GM12865 (cell line): ENCODE measurements at places on chromosomes 1 and 21.

DNA sequence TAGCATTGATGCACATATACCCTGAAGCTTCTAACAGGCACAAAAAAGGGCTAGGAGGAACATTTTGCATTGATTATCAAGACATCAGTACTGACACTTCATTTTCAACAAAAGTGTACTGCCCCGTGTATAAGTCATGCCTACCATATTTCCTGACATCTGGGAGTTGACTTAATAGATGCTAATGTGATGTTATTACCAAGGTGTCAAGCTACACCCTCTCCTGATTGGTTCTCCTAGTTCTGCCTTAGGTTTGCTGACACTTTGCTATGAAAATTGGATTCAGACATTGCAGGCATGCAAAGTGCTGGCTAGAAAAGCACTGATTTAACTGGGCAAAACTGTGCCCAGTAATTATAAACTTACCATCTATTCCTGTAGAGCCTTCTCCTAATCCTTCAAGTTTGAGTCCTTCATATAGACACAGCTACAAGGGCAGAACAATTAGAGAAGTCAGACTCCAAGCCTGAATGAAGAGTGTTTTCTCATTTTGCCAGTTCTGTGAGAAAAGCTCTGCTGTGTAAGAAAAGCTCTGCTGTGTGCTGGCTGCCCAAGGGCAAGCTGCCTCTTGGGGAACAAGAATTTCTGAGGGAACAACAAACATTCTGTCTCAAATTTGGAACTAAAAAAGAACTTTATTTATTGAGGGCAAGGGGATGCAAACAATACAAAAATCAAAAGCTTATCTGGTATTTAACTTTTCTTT is 11.2 kb downstream of the S100A10 start:
- no peak for DNase-seq

- DNase-seq: no peak
Measured at GRCh38 chr1:210685295-210685650, 356.6 kb downstream of the HHAT start.

- DNase-seq: no peak
Measured at GRCh38 chr1:58331156-58331555, 215.4 kb downstream of the OMA1 start.

DNA sequence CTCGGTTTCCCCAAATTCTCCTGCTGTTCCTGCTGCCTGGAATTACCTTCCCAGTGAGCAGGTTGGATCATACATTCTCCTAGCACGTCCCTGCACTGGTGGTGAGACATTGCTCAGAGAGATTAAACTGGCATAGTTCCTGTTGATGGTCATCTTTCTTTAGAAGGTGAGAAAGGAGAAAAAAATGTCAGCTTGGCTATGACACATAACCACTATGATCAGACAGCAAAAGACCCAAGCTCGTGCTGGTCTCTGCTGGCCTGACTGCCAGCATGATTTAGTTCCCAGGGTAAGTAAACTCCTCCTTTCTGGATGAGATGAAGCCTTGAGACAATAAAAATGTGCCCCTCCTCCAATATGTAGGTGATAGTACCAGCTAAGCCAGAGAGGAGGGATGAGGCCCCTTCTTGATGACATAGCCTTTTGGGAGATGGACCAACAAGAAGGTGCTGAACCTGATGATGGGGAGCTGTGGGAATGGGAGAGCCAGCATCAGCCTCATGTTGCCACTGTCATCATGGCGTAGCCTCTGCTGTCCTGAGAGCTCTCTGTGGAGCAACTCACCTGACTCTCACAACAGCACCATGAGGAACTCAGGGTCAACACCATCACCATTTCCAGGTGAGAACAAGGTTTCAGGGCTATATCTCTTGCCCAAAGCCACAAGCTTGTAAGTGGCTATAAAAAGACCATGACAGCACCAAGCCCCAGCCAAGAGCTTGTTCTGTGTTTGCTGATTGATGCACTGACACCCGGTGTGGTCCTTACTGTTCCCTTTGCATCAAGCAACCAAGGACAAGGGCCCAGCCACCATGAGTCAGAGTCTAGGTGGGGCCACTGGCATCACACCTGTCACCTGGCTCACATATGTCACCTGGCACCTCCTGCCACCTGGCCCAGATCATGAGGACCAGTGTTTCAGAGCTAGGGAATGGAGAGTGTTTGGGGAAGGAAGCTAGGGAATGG is 200.0 kb downstream of the MATN1 start:
- no peak for DNase-seq

GRCh38 chr1:59976194-59977074 is 49.9 kb upstream of the CYP2J2 start:
- DNase-seq: peak; percentile 45

- DNase-seq: no peak
Measured at GRCh38 chr1:167471568-167471967, 46.8 kb downstream of the CD247 start.

DNA sequence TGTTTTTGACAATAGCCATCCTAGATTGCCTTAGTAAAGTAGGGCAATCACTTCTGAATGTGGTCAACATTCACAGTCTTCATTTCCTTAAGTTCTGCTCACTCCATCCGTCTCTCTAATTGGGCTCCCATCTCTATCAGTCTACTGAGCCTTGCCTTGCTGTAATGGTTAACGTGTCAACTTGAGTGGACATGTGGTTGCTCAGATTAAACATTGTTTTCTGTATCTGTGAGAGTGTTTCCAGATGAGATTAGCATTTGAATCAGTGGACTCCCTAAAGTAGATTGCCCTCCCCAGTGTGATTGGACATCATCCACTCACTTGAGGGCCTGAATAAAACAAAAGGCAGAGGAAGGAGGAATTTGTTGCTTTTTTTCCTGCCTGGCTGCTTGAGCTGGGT is 26.4 kb downstream of the C1orf216 start:
- no peak for DNase-seq

- DNase-seq: no peak
Measured at GRCh38 chr21:34965200-34966174, 83.6 kb downstream of the RUNX1 start.

GRCh38 chr1:9602794-9603167 is 14.1 kb downstream of the TMEM201 start:
- no peak for DNase-seq

DNA sequence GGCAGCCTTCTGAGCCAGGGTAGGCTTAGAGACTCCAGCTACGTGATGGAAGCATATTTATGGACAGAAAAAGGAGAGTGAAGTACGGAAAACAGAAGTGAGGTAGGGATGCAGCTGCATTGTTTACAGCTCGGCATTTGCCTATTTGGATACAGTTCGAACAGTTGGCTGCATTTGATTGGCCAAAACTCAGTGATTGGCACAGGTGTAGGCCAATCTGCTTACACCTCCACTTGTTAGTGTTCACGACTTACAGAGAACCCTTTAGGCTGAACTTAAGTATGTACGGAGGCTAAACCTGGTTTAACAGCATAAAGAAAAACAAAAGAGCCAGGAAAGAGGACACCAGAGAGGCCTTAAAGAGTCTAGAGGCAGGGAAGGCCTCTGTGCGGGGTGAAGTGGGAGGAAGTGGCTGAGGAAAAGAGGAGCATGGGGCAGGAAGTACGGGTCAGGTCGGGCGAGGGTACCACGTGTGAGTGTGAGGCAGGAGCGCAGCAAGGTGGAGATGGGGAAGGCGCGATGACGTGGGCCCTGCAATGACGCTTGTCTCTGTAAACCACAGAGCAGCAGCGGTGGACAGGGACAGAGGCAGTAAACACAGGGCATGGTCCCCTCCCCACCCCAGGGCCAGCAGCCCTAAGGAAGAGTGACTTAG is 32.0 kb downstream of the RSPH1 start:
- peak; percentile 84 for DNase-seq

GRCh38 chr1:246795906-246796694 is 71.9 kb downstream of the SCCPDH start:
- DNase-seq: no peak

DNA sequence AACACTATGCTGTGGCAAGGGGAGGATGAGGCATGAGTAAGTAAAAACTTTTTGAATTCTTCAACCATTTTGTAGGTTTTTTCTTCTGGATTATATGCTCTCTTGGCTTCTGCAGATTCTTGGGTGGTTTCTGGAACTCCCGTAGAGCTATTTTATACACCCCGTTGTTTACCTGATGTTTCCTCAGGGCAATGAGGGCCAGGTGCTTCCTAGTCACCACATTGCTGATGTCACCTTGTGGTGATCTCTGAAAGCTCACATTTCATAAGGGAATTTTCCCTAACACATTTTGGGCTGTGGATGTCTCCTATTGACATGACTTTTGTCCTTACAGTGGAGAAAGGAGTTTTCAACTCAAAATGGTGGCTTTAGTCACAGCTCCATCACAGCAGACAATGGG is 356.6 kb downstream of the PLA2G4A start:
- peak; percentile 13 for DNase-seq

GRCh38 chr1:87568005-87568404 is 239.3 kb downstream of the LMO4 start:
- no peak for DNase-seq

DNA sequence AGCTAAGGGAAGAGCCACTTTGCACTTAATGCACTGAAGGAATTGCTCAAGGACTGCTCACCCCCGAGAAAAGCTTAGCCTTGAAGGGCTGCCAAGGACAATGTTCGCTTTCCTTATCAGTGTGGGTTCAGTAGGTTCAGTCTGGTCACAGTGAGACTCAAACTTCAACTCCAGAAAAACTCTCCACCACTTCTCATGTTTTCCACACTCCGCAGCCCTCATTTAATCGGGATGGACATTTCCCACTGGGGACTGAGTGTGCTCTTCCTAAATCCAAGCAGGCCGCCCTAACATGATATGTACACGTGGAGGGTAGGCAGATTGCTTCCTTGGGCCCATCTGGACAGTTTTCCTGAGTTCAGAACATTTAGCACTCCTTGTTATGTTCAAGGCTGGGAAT is 19.5 kb downstream of the SUSD4 start:
- no peak for DNase-seq

DNA sequence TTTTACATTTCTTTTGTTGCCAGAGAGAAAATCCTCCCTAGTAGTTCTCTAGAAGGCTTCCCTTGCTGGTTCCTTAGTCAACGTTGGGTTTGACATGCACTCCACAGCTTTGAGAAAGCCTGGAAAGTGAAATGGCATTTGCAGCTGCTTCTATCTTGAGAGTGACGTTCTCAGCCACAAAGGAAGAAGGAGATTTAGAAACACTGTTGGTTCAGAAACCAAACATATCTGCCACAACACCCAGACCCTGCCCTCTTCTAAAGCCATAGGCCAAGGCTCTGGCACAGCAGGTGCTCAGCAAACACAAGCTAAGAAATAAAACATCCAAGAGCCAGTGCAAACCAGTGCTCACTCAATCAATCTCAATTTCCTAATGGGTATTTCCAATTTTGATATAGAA is 121.4 kb downstream of the CCDC185 start:
- DNase-seq: no peak

DNA sequence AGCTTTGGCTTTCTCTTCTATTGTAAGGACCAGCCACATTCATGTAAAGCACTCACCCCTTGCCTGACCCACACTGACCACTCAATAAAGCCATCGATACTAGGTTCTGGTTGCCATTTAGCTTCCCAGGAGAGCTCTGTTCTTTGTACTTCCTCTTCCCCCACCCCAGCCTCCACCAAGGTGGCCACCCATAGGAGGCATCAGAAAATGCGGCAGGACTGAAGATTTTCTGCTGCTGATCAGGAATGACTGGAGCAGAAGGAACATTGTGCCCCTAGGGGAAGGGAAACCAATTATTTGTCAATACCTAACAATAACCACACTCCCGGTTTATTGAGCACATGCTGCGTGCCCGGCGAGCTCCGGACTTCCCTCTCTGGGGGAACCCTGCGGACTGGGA is 5.2 kb upstream of the SMIM12 start:
- no peak for DNase-seq

DNA sequence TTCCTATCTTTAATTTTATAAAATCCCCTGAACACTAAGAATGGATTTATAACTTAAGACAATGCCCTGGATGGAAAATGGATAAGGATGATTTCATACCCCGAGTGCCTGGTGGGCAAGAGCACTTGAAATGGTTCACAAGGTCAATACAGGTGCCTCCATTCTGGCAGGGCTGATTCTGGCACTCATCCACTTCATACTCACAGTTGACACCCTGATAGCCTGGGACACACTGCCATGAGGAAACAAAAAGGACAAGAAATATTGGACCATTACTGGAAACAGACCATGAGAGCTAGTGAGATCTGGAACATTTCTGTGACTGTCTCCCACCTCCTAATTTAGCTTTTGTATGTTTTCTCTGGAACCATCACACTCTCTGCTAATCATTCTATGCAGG is 39.1 kb upstream of the ADAM30 start:
- DNase-seq: no peak

- no peak for DNase-seq
Measured at GRCh38 chr1:171263901-171264300, 15.6 kb downstream of the FMO1 start.

DNA sequence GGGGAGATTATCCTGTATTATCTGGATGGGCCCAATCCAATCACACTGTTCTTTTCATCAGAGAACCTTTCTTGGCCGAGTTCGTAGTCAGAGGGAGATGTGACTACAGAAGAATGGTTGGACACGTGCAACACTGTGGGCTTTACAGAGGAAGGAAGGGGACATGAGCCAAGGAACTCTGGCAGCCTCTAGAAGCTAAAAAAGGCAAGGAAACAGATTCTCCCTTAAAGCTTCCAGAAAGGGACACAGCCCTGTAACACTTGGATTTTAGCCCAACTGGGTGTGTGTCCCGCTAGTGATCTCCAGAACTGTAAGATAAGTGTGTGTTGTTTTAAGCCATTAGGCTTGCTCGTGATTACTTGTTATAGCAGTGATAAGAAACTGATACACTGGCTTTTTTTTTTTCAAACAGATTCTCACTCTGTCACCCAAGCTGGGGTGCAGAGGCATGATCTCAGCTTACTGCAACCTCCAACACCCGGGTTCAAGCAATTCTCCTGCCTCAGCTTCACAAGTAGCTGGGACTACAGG is 53.9 kb upstream of the FBXO28 start:
- no peak for DNase-seq
